Endothelial cell of coronary artery (primary cell): ENCODE measurements at places on chromosomes 5 and 9. TPM values are rescaled to one million over a fixed set of nuclear protein-coding genes. Genes with fewer than 3 reads are reported as not detected.

Gene IL4
- total RNA-seq = not detected in 2 replicates

Gene ATOX1
- 76.2 and 76.9 TPM in 2 replicates for total RNA-seq

Gene LCN9
- not detected in 2 replicates for total RNA-seq

Gene CTNND2
- not detected in 2 replicates for total RNA-seq

Gene SLC1A1
- 12.2 and 17.0 TPM in 2 replicates for total RNA-seq

Gene RAPGEF1
- 35.9 and 38.5 TPM in 2 replicates for total RNA-seq
